ENCODE measurements at places on chromosomes 7 and 10.

- DNase-seq, result no peak
These were observed 128.7 kb downstream of the COBL start for GRCh38 chr7:51187941-51188340.

- no peak for DNase-seq
These were observed 218.9 kb downstream of the DOCK4 start for GRCh38 chr7:111987115-111987826.

DNA sequence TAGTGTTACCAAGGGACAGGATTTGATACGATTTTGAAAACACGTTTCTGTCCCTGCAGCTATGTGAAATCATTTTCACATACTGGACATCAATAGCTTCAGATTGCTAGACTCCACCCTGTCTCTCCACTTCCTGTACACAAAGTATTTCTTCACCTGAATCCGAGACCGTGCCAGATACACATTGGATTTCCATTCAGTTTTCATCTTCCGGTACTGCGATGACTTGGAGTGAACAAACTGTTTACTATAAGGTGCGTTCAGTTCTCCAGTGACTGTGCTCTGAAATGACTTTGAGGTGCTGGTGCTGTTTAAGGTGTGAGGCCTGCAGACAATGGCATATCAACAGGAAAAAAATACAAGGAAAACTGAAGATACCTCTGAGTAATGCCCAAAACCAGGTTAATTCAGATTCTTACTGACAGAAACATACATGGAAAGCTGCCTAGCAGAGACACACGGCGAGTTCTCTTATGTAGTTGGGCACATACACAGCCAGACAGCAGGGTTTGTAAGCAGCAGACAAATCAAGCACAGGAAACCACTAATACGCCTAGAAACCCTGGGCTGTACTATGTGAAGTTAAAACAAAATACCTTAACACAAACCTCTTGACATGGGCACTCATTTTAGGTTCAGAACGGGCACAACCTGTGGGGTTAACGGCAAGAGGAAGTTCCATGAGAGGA, 119.2 kb downstream of the GALNT11 start:
- no peak for DNase-seq

- DNase-seq, result no peak
These were observed 9.4 kb upstream of the LRRC27 start for GRCh38 chr10:132322586-132323048.

GRCh38 chr7:2777898-2778535, 66.1 kb downstream of the GNA12 start:
- no peak for DNase-seq

GRCh38 chr10:67175354-67175753, 249.5 kb downstream of the LRRTM3 start:
- no peak for DNase-seq

- DNase-seq, result no peak
These were observed 202.4 kb downstream of the SH2D4B start for GRCh38 chr10:80739963-80740715.

GRCh38 chr7:12570168-12570533, 369 bp upstream of the SCIN start:
- DNase-seq, result no peak

- DNase-seq, result no peak
These were observed 572.0 kb downstream of the PTPRN2 start for GRCh38 chr7:158015403-158016179.

GRCh38 chr7:3537210-3537875, 236.3 kb downstream of the SDK1 start:
- DNase-seq, result no peak

DNA sequence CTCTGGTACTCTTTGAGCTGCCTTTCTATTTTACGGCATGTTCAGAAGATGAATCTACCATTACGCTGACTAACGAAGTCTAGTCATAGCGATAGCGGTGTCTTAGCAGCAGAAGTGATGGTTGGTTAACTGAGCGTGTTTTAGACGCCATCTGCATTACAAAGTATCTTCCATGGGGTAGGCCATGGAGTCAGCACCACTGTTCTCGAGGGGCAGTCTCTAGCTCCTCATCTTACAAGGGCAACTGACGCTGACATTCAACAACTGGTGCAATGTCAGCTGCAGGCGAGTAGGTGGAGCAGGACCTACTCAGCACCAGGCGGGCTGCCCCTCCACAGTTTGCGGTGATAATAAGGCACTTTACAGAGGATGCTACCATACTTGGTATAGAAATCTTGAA, 88.7 kb downstream of the ADARB2 start:
- no peak for DNase-seq

DNA sequence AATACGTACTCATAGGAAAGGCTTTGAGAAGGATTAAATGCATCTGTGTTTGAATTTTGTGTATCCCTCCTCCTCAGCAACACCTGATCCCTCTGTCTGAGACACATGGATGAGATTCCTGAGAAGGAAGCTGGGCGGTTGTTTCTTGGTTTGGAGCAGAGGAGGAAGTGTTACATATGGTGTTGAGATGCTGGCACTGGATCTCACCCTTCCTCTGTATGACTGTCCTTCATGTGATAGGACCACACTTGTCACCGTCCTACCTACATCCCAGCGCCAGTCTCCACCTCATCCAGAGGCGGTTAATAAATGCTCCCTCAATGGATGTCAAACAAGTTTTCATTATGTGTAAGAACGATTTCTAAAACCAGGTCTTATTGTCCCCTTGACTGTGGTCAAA, 49.4 kb upstream of the KLF6 start:
- DNase-seq, result no peak

DNA sequence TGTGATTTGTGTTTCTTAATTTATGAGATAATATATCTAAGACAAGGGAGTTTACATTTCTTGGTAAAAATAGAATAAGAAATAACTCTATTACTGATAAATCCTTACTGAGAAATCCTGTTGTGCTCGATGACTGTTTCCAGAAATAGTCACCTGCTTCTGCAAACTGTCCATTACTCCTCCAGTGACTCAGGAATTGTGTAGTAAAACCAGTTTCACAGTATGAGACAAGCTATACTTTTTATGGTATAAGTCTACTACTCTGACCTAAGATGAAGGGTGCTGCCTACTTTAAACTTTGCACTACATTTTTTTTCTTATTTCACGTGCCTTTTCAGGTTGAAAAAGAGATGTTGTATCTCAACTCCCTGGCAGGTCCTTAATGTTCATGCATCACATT, 6.8 kb upstream of the ANKRD22 start:
- DNase-seq, result no peak

DNA sequence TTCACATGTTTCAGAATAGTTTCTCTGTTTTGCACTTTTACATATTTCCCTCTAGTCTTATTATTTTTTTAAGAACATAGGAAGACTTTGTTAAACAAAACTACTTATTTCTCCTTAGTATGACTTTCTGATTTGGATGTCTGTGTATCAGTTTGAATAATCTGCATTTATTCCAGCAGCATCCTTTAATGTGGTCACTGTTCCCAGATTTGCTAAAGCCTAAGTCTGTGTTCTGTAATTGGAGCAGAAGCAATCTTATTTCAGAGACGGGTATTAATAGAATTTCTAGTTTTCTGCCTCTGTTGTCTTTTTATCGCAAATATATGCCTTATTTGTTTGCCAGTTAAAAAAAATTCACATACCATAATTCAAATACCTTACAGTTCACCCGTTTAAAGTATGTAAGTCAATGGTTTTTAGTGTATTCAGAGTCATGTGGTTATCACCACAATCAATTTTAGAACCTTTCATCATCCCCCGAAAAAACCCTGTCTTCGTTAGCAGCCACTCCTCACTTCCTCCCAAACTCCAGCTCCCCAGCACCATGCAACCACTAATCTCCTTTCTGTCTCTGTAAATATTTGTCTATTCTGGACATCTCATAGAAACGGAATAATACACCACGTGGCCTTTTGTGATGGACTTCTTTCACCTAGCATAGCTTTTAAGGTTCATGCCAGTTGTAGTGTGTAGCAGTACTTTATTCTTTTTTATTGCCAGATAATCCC, 58.7 kb downstream of the INPP5F start:
- no peak for DNase-seq

GRCh38 chr7:139886206-139886605, 57.1 kb downstream of the TBXAS1 start:
- DNase-seq, result no peak

DNA sequence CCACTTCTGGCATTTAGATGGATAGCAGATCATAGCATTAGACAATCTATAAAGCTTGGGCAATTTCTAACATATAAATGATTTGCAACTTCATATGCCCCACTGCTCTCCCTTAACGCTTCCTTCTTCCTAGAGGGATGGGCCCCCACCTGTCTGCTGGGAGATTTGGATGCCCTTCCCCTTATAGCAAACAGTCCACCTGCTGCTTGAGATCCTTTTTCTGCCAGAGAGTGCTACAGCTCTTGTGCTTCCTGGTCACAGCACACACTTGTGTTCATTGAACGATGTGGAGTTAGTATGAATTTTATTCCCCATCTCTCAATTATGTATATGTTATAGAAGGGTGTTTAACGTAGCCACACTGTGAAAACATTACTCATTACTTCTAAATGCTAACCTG, 10.4 kb upstream of the PCGF5 start:
- DNase-seq, result no peak

GRCh38 chr7:126223729-126224128, 1029.0 kb downstream of the GRM8 start:
- DNase-seq, result no peak

DNA sequence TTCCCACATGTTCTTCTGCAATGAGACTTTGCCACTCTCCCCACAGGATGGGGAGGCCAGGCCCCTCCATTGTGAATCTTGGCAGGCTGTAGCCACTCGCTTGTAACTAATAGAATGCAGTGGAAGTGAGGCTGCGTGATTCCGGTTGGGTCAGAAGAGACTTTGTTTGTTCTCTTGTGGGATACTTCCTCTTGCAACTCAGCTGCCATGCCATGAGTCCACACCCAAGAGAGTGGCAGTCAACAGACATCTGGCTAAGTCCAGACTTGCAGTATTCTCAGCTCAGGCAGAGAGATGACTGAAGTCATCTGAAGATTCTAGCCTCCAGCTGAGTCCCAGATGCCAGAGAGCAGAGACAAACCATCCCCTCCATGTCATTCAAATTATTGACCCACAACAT, 153.4 kb upstream of the GDF10 start:
- DNase-seq, result no peak

DNA sequence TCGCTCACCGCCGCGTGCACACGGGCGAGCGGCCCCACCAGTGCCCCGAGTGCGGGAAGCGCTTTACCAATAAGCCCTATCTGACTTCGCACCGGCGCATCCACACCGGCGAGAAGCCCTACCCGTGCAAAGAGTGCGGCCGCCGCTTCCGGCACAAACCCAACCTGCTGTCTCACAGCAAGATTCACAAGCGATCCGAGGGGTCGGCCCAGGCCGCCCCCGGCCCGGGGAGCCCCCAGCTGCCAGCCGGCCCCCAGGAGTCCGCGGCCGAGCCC, 3.3 kb downstream of the REPIN1 start:
- no peak for DNase-seq

All from activated CD8-positive, alpha-beta memory T cell treated with anti-CD3 and anti-CD28 coated beads for 24 hours (primary cell).